ENCODE measurements at places on chromosomes 1 and 21.
A peak's percentile ranks its signal among the peaks of the same experiment; 100 is the strongest.

- peak; percentile 63 for DNase-seq
Measured at GRCh38 chr1:12434174-12434573, 183.8 kb downstream of the DHRS3 start.

DNA sequence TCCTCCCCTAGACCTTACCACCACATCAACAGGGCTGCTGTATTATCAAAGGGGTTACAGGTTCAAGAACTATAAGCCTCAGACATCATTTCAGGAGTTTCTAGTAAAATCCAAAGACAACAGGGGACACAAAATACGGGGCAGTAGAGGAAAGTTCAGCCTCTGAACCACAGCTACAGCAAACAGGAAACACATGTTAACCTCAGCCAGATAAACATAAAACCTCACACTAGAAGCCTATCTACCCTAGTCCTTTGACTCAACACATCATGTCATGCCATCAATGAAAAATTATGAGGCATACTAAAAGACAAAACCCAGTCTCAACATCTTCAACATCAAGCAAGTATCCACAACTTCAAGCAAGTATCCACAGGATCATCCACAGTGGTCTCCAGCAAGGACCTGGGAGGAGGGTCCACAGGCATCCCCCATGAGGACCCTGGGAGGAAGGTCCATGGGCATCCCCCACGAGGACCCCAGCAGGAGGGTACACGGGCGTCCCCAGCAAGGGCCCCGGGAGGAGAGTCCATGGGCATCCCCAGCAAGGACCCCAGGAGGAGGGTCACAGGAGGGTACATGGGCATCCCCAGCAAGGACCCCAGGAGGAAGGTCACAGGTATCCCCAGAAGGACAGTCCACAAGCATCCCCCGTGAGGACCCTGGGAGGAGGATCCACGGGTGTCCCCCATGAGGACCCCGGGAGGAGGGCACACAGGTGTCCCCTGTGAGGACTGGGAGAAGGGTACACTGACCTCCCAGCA lies 440.0 kb downstream of the MATN1 start:
- DNase-seq = no peak

DNA sequence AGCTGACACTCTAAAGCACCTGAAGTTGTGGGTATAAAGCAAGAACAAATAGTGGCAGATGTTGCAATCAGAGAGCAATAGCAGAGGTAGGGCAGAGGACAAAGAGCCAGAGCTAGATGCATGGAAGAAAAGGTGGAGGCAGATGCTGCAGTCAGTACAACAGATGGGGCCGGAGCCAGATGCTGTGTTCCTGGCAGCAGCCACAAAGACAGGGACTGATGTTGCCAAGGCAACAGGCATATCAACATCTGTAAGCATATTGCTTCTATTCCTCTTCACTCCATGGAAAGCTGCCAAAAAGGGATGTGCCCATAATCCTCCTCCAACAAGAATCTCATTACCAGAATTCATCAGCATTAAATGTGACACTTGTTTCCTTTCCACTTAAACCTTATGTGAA lies 108.0 kb downstream of the TNNI3K start:
- no peak for DNase-seq

DNA sequence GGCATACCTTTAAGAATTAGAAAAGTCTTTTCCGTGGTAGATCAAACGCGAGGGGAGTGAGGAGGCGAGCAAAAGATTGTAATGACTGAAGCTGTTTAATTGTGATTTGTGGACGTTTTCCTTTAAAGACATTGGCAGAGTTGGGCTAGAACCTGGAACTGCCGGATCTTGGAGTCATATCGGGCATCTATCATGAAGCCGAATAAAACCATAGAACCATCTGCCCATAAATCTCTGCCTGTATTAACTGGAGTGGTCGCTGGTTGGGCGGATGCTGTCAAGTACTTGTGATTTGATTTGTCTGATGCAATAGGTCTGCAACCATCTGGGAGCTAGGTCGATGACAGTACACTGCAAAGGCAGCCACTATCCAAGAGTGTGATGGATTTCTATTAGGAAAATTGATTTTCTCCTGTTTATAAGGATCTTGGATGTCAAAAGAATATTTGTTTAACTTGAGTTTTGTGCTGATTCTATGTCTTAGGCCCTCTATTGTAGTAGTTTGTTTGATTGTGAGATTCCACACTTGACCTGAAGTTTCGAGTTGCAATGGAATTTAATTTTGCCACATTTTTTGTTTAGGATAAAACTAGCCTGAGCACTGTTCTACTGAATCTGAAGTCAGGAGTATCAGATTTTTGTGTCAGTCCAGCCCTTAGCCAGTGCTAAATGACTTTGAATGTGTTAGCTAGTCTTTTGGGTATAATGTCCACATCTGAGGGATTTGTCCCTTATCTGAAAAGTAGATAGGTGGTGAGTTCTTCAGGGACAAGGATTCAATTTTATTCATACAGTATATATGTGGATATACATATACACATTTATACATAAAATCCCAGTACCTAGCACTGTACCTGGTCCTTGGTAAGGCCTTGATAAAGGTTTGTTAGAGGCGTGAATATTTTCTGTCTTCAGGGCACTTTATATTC lies 1.2 kb downstream of the SARS1 start:
- DNase-seq = peak; percentile 43

- DNase-seq = no peak
Measured at GRCh38 chr1:41662765-41663437, 178.4 kb upstream of the EDN2 start.

DNA sequence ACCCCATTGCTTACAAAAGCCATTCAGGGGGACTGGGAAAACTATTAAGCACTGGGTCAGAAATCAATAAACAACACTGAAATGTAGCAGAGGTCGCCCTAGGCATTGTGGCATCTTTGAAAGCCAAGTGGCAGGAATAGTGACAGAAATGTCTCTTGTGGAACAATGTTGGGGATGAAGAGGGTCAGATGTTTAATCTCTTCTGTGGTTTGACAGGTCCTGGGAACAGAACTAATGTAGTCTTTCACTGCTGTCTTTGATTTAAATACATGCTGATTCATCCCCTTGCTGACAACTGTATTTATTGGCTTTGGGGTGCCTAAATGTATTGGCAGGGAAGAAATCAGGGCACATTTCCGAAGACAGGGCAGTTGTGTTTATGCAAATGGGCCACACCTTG lies 194.8 kb downstream of the ATG4C start:
- DNase-seq = no peak

DNA sequence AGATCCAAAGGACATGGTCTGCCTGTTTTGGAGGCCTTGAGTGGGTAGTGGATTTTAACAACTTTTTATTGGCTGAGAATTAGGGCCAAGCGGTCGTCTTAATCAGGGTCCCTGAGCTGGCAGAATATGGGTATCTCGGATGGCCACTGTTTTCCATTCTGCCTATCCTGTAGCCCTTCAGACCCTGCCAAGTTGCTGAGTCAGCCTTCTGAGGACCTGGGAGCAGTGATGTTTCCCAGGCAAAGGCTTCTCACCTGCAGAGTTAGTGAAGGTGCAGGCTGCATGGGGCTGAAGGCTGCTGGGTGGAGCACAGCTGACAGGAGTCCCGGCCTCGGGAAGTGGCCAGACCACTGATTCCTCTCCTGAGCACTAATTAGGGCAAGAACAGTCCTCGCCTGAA lies 11.4 kb downstream of the RASSF5 start:
- no peak for DNase-seq

DNA sequence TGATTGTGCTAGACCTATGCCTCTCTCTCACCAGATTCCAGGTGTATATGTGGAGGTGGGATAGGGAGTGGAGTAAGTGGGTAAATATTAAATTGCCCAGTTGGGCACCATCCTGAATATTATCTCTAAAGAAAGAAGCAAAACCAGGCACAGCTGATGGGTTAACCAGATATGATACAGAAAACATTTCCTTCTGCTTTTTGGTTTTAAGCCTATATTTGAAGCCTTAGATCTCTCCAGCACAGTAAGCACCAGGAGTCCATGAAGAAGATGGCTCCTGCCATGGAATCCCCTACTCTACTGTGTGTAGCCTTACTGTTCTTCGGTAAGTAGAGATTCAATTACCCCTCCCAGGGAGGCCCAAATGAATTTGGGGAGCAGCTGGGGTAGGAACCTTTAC lies at the start of gene FCER1A:
Gene FCER1A (plus strand): TSS at position 242 of the 400 bp plus-strand sequence. CDS start 29 bp downstream, at position 271.
- DNase-seq = no peak

DNA sequence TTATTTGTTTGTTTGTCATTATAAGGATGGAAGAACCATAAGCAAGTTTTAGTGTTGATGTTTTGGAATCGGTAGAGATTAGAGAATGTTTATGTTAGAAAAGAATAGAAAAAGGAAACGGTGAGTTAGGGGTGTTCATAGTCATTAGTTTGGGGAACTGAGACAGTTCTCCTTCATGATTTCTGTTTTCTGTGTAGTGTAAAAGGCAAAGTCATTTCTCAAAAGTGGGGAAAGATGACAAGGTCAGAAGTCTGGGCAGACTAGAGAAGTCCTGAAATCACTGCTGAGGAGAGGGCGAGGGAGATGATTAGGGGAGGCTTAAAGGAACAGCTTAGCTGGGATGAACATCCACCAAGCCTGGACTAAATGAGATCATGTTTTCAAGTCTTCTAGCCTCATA lies 498.9 kb downstream of the TTLL7 start:
- no peak for DNase-seq
